IMR-90 (cell line): ENCODE measurements at places on chromosomes 2 and 18.

DNA sequence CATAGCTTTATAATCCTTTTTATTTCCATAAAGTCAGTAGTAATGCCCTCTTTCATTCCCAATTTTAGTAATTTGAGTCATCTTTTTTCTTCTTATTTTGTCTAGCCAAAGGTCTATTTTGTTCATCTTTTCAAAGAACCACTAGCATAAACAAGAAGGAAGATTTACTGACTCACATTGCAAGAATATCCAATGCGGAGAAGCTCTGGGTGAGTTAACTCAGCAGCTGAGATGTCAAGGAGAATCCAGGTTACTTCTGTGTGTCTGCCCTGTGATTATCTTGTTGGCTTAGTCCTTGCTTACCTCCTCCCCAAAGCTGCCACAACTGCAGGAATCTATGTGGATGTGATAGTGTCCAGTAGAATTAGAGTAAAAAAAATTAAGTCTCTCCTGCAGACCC is 311.4 kb upstream of the NCKAP5 start:
- peak; percentile 74 for DNase-seq

DNA sequence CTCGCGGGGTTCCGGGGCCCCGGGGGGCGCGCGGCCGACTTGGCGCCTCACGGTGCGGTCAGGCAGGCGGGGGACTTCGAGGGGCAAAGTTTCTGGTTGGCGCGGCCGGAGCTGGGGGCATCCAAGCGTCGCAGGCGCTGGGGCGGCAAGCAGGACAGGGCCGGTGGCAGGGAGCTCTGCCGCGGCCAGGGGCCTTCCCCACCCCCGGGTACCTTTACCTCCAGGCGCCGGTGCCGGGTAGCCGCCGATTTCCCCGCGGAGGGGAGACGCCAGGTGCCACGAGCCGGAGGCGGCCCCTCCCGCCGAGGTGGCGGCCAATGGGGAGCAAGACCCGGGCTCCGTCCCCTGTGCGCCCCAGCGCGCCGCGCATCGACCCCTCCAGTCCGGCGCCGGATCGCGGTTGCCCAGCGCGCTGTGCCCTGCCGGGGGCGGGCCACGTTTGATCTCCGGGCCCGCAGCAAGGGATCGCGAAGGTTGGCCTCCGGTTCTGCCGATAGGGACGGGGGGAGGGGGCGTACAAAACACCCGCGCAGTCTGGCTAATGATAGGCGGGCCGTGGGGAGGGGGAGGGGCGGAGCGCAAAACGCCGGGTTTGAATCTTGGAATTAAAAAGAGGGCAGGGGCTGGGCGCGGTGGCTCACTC is at the start of gene ST8SIA5:
Gene ST8SIA5, minus strand, starts transcription at position 495 of the 643 bp plus-strand sequence. CDS start 545 bp downstream, outside the sequence.
- no peak for DNase-seq

DNA sequence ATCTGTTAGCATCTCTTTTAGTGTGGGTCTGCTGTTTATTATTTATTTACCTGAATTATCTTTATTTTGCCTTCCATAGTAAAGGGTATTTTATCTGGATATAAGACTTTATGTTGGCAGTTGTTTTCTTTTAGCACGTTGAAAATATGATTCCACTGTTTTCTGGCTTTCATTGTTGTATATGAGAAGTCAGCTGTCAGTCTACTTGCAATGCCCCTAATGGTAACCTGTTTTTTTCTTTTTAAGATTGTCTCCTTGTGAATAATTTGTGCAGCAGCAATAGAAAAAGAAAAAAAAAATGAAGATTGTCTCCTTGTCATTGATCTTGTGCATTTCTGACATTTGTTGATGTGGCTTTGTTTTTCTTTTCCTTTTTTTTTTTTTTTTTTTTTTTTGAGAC is 27.2 kb downstream of the SNED1 start:
- no peak for DNase-seq

DNA sequence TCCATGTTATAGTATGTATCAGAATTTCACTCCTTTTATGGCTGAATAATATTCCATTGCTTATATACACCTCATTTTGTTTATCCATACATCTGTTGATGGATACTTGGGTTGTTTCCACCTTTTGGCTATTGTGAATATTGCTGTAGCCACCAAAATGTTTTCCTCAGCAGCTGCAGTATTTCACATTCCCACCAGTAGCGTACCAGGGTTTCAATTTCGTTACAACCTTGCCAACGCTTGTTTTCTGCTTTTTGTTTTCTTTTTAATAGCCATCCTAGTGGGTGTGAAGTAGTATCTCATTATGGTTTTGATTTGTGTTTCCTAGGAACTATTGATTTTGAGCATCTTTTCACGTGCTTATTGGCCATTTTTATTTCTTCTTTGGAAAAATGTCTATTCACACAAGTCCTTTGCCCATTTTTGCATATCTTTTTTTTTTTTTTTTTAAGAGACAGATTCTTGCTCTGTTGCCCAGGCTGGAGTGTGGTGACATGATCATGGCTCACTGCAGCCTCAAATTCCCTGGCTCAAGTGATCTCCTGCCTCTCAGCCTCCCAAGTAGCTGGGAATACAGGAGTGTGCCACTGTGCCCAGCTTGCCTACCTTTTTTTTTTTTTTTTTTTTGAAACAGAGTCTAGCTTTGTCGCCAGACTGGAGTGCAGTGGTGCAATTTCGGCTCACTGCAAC is 14.2 kb downstream of the UBXN2A start:
- DNase-seq: no peak

DNA sequence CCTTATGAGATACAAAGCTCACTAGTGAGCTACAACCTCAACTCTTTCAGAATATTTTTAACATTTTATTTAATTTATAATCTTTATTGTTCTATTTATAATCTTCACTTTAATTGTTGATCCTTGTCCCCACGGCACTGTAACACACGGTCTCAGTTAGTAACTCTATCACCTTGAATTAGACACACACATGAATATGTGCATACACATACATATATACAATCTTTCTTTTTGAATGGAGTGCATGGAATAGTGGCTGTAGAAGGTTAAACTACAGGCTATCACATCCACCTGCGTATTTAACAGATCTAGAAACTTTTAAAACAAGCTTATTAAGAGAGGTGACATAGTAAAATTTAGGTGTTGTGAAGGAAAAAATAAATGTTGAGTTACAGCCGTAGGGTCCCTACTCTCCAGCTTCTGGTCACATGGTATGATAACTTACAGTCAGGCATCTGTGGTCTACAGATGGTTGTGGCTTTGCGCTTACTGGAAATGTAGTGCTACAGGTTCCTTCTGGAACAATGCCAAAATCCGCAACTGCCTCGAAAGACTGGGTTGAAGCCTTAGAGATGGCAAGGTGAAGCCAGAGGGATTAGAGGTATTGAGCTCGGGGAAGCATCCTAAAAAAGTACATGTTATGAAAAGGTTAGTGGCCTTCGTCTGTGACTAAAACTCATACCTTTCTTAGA is 1324.1 kb upstream of the SLC39A10 start:
- DNase-seq: no peak

DNA sequence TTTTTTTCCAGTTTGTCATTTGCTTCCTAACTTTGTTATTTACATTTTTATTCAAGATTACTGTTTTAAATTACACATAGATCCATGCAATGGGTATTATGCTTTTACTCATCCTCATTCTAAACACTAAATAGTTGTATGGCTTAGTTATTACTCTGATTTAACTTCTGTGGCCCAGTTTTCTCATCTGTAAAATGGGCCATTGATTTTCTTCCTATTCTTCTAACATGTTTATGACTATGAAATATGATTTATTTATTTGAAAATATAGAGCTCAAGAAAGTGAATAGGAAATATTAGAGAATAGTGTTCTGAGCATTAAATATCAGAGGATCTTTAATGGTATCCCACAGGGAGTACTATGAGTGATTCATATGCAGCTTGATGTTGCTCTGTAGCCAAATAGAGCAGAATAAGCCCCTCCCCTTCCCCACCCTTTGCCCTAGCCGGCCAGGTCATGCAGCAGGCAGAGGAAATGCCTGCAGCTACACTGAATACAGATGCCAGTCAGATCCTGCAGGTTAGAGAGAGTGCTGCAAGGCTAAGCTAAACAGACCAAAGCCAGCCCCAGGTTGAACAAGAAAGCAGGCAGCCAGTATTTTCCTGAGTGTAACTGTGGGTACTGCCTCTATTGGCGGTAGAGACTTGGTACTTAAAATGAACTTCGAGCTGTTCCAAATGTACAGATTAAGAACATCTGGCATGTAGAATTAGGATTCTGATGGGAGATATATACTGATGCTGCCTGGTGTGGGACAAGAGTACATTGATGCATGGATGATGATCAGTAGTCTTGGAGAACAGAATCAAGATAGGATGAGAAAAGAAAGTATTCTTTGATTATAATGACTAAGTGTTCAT is 11.7 kb upstream of the ACYP2 start:
- DNase-seq: peak; percentile 54

GRCh38 chr2:217928324-217929181 is 74.2 kb downstream of the TNS1 start:
- DNase-seq: no peak

GRCh38 chr2:55010915-55011314 is 39.3 kb downstream of the RTN4 start:
- peak; percentile 32 for DNase-seq

- no peak for DNase-seq
Measured at GRCh38 chr18:79943608-79944125, 7.8 kb downstream of the SLC66A2 start.

DNA sequence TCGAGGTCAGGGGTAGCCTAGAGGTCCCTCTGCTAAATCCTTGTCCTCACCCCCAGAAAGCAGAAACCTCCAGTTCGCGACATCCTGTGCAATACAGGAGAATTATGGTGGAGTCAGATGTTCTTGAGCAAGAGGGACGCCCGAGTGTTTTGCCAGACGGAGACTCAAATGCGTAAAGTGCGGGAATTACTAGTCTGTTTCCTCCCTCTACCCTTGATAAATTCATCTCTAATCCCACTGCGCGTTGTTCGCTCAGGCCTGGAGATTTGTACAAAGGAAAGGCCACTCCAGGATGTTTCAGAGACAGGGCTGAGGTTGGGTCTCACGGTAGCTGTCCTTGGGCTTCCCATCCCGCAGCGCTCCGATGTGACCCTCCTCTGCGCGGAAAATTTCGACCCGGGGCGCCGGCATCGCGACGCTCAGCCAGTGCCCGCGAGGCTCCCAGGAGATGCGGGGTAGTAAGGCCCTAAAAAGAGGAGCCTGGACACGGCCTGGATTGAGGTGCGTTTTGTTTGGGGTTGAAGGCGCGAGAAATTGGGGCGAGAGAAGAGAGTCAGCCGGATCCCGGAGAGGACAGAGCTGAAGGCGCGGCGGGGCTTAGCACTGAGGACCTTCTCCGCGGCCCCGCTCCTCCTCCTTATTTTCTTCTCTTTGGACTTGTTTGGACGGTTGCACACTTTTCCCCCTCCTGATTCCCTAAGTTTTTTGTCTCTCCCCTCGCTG is 2.6 kb upstream of the NEUROD1 start:
- DNase-seq: no peak

- DNase-seq: peak; percentile 34
Measured at GRCh38 chr2:100852999-100853908, 33.3 kb downstream of the NPAS2 start.

DNA sequence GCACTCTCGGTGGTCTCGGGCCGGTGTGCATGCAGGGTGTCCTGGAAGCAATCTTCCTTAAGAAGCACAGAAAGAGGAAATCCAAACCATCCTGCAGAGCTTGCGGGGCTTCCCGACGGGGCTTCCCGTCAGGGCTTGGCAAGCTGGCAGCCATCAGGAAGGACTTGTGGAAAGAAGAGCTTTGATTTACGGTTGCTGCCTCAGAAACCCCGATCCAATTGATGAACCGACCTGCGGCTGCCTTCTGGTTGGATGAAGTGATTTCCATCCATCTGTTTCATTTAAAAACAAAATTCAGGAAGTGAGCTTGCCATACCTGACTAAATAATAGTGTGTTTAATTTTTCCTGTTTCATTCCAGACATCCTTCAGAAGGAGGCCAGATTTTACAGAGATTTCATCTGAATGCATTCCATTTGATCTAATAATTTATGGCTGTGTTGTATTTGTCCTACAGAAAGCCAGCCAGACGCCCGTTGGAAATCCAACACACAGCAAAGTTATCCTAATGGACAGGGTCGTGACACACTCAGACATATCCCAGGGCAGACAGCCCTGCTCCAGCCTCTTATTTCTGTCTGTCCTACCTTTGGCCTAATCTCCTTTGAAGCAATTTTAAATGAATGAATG is 141.3 kb downstream of the SEPTIN10 start:
- no peak for DNase-seq

- peak; percentile 33 for DNase-seq
Measured at GRCh38 chr2:33190393-33190937, 243.7 kb downstream of the LTBP1 start.

GRCh38 chr18:74006143-74006542 is 141.5 kb downstream of the FBXO15 start:
- no peak for DNase-seq

- peak; percentile 26 for DNase-seq
Measured at GRCh38 chr2:113157897-113158753, 15.6 kb upstream of the PSD4 start.

- DNase-seq: no peak
Measured at GRCh38 chr2:198662905-198663304, 794.8 kb downstream of the SATB2 start.

- DNase-seq: no peak
Measured at GRCh38 chr2:232870766-232871371, 805 bp downstream of the SNORC start.

- DNase-seq: no peak
Measured at GRCh38 chr2:46320141-46320567, 22.9 kb downstream of the EPAS1 start.

GRCh38 chr2:215171151-215171550 is 32.7 kb upstream of the ABCA12 start:
- DNase-seq: no peak

DNA sequence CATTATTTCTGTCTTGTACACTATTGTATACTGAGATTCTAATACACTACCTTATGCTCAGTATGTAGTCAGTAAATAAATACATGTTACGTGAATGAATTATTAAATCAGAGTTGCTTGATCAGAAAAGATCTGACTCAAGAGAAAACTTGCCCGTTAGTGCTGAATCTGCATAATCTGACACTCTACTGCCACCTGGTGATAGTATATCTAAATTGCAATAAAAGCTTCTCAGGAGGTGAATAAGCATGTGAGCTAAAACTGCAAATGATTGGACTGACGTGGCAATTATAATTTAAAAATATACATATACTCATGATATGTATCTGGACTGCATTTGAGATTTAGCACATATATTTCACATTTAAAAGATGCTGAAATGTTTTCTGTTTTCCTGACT is 70.4 kb downstream of the KIAA1328 start:
- peak; percentile 27 for DNase-seq

GRCh38 chr2:60872510-60872928 is 8.9 kb upstream of the REL start:
- DNase-seq: peak; percentile 4

GRCh38 chr2:29239209-29239960 is 124.2 kb downstream of the CLIP4 start:
- no peak for DNase-seq

- peak; percentile 64 for DNase-seq
Measured at GRCh38 chr2:197889041-197889440, 84.6 kb downstream of the PLCL1 start.

DNA sequence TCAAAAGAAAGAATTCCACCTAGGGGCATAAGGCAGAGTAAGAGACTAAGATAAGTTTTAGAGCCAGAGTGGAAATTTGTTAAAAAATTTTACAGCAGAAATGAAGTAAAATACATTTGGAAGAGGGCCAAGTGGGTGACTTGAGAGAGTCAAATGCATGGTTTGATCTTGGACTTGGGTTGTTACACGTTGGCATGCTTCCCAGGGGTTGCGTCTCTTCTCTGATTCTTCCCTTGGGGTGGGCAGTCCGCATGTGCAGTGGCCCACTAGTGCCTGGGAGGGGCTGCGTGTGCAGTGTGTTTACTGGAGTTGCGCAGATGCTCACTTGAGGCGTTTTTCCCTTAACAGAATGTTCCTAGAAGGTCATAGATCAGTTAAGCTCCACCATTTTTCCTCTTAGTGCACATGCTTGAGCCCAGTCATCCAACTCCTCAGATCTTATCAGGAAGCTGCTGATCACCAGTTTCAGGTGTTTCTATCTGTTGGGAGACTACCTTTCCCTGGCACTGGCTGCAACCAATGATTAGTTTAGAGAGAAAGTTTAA is 13.1 kb downstream of the SEH1L start:
- DNase-seq: no peak
